Cardiac fibroblast (primary cell): ENCODE measurements at places on chromosomes 5 and 9.

- no peak for DNase-seq
These were observed 34.7 kb upstream of the IDNK start for GRCh38 chr9:83588256-83588655.

DNA sequence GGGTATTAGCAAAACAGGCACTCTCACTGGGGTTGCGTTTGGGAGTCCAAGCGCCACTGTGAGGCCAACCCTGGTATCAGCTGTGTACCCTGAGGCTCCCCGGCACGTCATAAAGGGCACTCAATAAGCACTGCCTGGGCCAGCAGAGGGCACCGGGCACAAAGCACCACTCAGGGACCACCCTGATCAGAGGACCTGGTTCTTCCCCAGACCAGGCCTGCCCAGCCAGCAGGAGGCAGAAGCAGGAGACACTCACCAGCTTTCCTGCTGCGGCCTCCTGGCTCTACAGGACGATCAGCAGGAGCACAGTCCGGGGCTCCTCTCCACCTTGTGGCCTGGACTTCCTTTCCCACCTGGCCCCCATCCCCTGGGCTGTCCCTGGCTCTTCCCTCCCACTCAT lies 12.6 kb downstream of the MGAT1 start:
- DNase-seq, result no peak

GRCh38 chr5:133564921-133565565 lies 47.3 kb downstream of the FSTL4 start:
- no peak for DNase-seq

DNA sequence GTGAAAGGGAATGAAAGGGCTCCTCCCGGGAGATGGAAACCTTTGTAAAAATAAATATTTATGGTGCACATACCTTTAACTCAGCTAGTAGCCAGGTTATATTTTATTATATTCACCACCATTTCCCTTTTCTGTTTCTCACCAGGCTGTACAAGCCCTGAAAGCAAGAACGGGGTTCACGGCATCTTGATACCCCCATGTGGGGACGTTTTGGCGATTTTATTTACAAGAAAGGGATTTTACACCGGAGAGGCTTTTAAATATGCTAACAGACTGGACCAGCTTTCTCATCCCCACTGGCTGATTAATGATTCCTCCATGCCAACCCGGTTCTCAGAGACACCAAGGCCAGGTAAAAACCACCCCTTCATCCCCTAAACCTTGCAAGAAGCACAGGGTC lies 19.2 kb downstream of the IL12B start:
- no peak for DNase-seq

DNA sequence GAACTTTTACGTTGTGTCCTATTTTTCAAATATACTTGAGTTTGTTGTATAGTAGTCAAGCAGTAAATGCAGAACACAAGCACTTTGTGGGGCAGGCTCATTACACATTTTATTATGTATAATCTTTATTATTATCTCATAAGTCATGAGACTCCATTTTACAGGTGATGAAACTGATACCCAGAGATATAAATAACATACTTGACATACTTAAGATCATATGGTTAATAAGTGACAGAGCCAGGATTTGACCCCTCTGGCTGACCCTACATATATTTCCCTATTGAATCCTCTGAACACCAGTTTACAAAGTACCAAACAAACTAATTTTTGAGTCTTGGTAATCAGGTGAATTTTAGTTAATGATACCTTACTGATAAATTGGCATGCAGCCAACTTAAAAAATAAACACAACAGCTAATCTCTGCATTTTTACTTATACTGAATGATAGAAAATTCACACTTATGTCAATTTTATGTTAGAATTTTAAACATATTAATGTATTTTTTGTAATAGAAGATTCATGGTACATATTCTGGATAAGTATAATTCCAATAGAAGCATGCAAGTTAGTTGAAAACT lies 305.0 kb upstream of the MEF2C start:
- no peak for DNase-seq

GRCh38 chr5:172339264-172340180 lies 56.0 kb upstream of the UBTD2 start:
- no peak for DNase-seq

- no peak for DNase-seq
These were observed 24.3 kb upstream of the PLIN2 start for GRCh38 chr9:19151425-19152159.

- no peak for DNase-seq
These were observed 1.4 kb upstream of the LMX1B start for GRCh38 chr9:126612326-126612812.

GRCh38 chr9:35859310-35859989 lies 10.8 kb downstream of the OR13J1 start:
- peak; percentile 11 for DNase-seq

- DNase-seq, result no peak
These were observed 20.8 kb upstream of the CTNNAL1 start for GRCh38 chr9:109033941-109034700.

DNA sequence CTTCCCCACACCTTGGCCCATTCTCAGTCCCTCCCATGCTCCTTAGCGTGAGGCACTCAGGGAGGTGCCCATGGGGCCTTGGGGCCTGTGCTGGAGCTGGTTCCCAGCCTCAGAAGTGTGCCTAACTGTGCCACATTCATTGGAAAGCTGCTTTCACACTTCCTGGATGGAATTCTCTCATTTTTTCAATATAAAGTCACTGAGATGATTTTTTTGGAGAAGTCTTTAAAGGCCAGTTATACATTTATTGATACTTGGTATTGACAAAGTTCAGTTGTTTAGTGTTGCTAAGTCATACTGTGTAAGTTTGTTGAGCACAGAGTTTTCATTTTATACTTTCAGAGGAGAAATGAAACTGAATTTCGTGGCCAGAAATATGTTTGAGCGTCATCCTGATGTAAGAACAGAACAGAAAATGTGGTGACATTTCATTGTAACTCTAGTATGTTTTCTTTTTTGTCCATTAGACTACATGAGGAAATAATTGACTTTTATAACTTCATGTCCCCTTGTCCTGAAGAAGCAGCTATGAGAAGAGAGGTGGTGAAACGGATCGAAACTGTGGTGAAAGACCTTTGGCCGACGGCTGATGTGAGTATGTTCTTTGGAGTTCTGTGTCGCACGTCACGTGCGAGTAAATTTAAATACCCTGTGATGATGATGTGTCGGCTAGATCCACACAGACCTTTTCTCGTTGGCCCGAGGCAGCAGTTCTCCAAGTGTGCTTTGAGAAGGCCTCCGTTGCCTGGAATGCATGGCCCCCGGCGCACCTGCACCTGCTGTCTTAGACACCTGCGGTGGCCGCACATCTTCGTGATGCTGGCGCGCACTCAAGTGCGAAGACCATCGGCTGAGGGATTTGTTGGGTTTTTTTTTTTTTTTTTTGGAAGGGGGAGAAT lies 24.1 kb downstream of the TENT4A start:
- no peak for DNase-seq

GRCh38 chr9:72309364-72310133 lies 55.5 kb downstream of the ZFAND5 start:
- no peak for DNase-seq

- DNase-seq, result no peak
These were observed 15.5 kb downstream of the SLC44A1 start for GRCh38 chr9:105259731-105260612.

GRCh38 chr5:153714798-153715197 lies 224.3 kb downstream of the GRIA1 start:
- no peak for DNase-seq

GRCh38 chr9:121178676-121179372 lies 22.8 kb downstream of the RAB14 start:
- DNase-seq, result no peak

DNA sequence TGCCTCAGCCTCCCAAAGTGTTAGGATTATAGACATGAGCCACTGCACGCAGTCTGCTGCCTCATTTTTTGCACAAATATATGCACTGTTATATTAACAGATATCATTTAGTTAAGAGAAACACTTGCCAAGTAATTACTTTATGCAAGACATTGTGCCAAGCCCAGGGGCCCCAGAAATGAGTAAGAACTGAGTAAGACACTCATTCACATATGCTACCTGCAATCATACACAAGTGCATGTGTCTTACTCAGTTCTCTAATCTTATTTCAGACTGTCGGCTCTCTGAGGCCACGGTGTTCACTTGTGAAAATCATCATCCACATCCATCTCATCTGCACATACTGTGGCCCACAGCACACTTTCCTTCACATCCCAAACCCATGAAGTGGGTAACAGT lies 16.0 kb downstream of the TRAF1 start:
- DNase-seq, result no peak

GRCh38 chr5:14720236-14720923 lies 55.9 kb downstream of the OTULIN start:
- DNase-seq, result peak; percentile 49

GRCh38 chr9:109935406-109936087 lies 155.5 kb downstream of the PALM2AKAP2 start:
- DNase-seq, result no peak
